ENCODE measurements at places on chromosomes 5 and 9. TPM values are rescaled to one million over a fixed set of nuclear protein-coding genes. Genes with fewer than 3 reads are reported as not detected.
A peak's percentile ranks its signal among the peaks of the same experiment; 100 is the strongest.

The SWI5 gene
- 16.5 TPM for total RNA-seq

The KLF4 gene
- 18.0 TPM for total RNA-seq

The CTNND2 gene
- 17.6 TPM for total RNA-seq

The NMUR2 gene
- total RNA-seq = not detected

The ENTREP1 gene
- total RNA-seq = 25.1 TPM

The KCTD16 gene
- not detected for total RNA-seq

The C8G gene
- not detected for total RNA-seq

The FANCG gene
- total RNA-seq = 0.71 TPM

The PLAC8L1 gene
- not detected for total RNA-seq

The TBC1D2 gene
- total RNA-seq = 2.1 TPM

DNA sequence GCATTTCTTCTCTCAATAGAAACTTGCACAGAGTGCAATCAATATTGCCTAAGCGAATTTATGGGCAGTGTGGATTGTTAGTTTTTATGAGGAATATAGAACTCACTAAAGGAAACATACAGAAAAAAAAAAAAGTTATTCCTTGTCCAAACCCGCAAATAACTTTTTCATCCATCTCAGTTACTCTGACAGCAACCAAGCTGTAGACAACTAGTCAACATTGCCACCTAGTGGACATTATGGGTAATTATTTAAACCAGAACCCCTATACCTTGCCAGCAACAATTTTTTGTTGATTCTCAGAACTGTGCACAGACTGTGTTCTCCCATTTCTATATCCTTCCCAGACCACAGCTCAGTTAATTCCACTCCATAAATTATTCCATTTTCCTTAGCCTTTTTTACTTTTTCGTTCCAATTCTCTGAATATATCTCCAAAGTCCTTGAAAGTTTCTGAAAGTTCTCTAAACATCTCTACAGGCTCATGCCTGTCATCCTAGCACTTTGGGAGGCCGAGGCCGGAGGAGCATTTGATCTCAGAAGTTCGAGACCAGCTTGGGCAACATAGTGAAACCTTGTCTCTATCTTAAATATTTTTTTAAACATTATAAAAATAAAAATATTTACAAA is 2.6 kb upstream of the AFAP1L1 start:
- H3K36me3 ChIP-seq = no peaks in the 10 kb centered on the region
- H3K27me3 ChIP-seq = no peaks in the 10 kb centered on the region
- no peak overlapping the region for H3K27ac ChIP-seq
- no peak overlapping the region for H3K4me3 ChIP-seq
- peaks cover 9% of the 10 kb centered on the region for H3K4me1 ChIP-seq

DNA sequence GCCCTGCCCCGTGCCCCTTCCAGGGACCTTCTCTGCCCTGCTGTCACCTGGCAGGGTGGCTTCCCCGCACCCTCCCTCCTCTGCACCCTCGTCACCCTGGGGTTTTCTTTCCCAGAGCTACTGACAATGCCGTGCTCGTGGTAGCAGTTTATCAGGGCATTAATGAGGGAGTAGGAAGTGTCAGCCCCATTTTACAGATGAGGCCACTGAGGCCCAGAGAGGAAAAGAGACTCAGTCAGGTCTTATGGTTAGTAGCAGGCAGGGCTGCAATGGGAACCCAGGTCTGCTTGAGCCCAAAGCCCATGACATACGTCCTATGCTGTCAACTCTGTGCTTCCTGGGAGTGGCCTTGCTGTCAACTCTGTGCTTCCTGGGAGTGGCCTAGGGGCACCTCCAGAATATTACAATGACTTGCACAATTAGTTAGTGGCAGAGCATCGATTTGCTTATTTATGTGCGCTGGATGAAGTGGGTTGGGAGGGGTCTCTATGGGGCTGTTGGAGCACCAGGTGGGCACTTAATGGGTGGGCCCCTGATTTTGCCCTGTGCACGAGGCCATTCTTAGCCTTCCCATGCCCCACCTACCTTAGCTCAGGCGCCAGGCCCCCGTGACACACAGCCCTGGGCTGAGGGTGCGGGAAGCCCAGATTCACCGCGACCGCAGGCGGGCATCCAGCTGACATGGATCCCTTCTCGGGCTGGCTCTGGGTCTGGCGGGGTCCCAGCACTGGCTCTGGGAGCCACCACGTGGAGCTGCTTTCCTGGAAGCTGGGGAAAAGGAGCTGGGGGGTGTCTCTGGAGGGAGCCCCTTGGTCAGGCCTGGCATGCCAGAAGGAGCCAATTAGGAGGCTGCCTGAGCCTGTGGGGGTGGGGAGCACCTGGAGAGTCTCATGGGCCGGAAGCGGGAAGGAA is 82.0 kb upstream of the ORM1 start:
- H3K27ac ChIP-seq = no peak overlapping the region
- no peak for DNase-seq
- no peaks in the 10 kb centered on the region for H3K36me3 ChIP-seq
- no peak overlapping the region for H3K4me3 ChIP-seq

- peaks cover 71% of the 10 kb centered on the region for H3K27me3 ChIP-seq
- H3K4me1 ChIP-seq = peaks cover 21% of the 10 kb centered on the region
- DNase-seq = peak; percentile 44
- no peaks in the 10 kb centered on the region for H3K36me3 ChIP-seq
- peak overlapping the region; percentile 45 for H3K4me3 ChIP-seq
These were observed 296.8 kb downstream of the PARP8 start for GRCh38 chr5:50962934-50963872.

DNA sequence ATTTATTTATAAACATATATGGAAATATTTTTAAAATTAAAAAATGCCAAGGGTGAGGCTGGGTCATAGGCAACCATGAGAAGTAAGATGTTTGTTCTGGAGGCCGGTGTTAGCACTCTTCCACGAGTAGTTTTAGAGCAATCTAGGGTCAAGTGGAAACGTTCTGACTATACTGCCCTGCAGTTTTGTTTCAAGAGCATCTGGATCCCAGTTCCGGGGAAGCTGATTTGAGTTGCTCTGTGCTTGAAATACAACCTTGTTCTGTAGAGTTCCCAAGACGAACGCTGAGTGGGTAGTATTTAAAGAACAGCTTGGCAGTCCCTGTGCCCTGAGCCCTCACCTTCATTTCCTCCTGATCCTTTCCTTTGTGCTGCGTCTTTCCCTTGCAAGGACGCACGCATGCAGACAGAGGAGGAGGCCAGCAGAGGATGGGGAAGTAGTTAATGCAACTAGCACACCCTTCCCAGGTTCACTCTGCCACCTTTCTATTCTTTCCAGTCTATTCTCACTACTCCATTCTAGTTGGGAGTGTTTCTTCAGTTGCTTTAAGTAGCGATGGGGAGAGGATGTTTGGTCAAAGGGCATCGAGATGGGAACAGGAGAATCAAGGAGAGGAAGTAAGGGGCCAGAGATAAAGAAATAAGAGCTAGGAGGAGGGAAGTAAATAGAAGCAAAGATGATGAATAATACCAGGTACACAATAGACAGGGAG is 68.3 kb upstream of the ZSWIM6 start:
- H3K4me3 ChIP-seq = no peak overlapping the region
- H3K27me3 ChIP-seq = no peaks in the 10 kb centered on the region
- H3K27ac ChIP-seq = no peak overlapping the region
- no peaks in the 10 kb centered on the region for H3K4me1 ChIP-seq
- H3K36me3 ChIP-seq = no peaks in the 10 kb centered on the region
- DNase-seq = no peak

DNA sequence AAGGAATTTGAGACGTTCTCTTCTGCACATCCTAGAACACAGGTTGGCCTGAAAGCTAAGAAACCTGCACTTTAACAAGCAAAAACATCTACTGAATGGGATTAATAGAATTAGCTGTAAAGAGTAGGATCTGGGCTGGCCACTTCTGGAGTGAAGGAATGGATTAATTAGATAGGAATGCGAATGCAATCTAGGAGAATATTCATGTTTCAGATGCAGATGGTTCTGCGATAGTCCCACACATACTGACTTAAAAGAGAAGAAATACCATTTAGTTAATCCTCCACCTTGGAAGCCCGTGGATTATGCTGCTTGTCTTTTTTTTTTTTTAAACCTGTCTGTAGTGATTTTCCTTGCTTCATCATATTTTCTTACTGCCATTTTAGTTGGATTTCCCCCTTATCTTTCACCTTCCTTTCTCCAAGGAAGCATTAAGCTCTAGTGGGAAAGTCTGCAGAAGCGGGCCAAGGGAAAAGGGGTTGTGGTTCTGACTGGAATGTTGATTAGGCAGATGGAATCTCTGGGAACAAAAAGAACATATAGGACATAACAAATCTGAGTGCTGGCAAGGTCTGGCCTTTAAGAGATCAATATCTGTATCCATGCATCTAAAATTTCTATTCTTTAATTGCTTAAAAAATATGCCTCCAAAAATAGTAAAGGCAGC is 152.4 kb downstream of the ALDH1A1 start:
- no peaks in the 10 kb centered on the region for H3K27me3 ChIP-seq
- no peak overlapping the region for H3K27ac ChIP-seq
- no peaks in the 10 kb centered on the region for H3K4me1 ChIP-seq
- H3K4me3 ChIP-seq = no peak overlapping the region
- no peaks in the 10 kb centered on the region for H3K36me3 ChIP-seq
- DNase-seq = no peak

DNA sequence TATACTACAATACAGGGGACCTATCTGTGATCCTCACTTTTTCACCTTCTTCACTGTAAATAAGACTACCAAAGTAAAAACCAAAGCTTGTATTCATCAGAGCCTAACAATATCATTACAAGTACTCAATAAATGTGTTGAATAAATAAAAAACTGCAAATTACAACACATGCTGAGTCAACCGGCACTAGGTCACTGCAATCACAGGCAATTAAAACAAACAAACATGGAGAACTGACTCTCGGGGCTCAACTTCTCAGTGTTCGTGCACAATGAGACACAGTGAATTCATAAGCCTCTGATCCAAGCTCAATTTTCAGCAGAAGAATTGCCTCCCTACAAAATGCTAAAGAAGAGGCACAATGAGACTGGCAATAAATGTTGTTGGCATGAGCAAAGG is 69.2 kb downstream of the CDK5RAP2 start:
- H3K27me3 ChIP-seq = no peaks in the 10 kb centered on the region
- no peak overlapping the region for H3K4me3 ChIP-seq
- no peaks in the 10 kb centered on the region for H3K36me3 ChIP-seq
- DNase-seq = no peak

GRCh38 chr5:609506-609905 is 2.6 kb upstream of the CEP72 start:
- peaks cover 13% of the 10 kb centered on the region for H3K27me3 ChIP-seq
- H3K4me3 ChIP-seq = no peak overlapping the region
- no peak overlapping the region for H3K27ac ChIP-seq
- no peaks in the 10 kb centered on the region for H3K4me1 ChIP-seq
- peak; percentile 16 for DNase-seq

- no peaks in the 10 kb centered on the region for H3K4me1 ChIP-seq
- no peaks in the 10 kb centered on the region for H3K27me3 ChIP-seq
- H3K36me3 ChIP-seq = no peaks in the 10 kb centered on the region
- DNase-seq = no peak
- no peak overlapping the region for H3K27ac ChIP-seq
These were observed 65.3 kb downstream of the PRLR start for GRCh38 chr5:35164860-35165542.

DNA sequence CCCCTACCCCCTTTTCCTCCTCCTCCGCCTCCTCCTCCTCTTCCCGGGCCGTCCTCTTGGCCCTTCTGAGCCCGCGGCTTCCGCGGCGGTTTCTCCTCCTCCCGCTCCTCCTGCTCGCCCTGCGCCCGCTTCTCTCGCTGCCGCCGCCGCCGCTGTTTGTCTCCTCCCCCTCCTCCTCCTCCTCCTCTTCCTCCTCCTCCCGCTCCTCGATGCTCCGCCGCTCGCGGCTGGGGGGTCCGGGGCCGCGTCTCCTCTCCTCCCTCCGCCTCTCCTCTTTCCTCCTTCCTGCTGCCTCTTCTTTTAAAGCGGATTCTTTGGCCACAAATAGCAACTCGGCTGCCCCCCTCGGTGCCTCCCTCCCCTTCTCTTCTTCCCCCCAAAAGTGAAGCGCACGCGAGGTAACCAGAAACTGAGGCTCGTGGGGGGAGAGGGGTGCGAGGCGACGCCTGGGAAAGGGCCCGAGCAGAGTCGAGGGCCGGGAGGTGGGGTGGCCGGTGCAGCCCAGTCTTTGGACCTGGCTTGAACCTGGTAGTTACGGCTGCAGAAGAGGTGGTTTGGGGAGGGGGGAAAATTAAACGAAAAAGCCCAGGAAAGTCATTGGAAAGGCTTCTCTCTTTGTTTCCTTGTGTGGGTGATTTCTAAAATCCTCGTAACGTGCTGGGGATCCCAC is 1058.5 kb upstream of the DMAC1 start:
- peaks cover 8% of the 10 kb centered on the region for H3K4me1 ChIP-seq
- peak overlapping the region; percentile 67 for H3K4me3 ChIP-seq
- H3K27ac ChIP-seq = peak overlapping the region; percentile 44
- H3K36me3 ChIP-seq = no peaks in the 10 kb centered on the region

DNA sequence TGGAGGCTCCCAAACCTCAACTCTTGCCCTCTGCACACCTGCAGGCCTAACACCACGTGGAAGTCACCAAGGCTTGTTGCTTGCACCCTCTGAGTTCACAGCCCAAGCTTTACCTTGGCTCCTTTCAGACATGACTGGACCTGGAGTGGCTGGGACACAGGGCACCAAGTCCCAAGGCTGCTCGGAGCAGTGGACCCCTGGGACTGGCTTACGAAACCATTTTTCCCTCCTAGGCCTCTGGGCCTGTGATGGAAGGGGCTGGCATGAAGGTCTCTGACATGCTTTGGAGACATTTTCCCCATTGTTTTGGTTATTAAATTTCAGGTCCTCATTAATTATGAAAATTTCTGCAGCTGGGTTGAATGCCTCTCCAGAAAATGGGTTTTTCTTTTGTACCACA is 994.4 kb upstream of the NUDT12 start:
- no peak for DNase-seq
- H3K36me3 ChIP-seq = no peaks in the 10 kb centered on the region
- no peaks in the 10 kb centered on the region for H3K27me3 ChIP-seq
- H3K27ac ChIP-seq = no peak overlapping the region
- H3K4me1 ChIP-seq = no peaks in the 10 kb centered on the region

GRCh38 chr5:145562931-145563330 is 272.2 kb downstream of the PRELID2 start:
- no peak overlapping the region for H3K4me3 ChIP-seq
- H3K4me1 ChIP-seq = no peaks in the 10 kb centered on the region
- no peaks in the 10 kb centered on the region for H3K27me3 ChIP-seq
- no peak overlapping the region for H3K27ac ChIP-seq

DNA sequence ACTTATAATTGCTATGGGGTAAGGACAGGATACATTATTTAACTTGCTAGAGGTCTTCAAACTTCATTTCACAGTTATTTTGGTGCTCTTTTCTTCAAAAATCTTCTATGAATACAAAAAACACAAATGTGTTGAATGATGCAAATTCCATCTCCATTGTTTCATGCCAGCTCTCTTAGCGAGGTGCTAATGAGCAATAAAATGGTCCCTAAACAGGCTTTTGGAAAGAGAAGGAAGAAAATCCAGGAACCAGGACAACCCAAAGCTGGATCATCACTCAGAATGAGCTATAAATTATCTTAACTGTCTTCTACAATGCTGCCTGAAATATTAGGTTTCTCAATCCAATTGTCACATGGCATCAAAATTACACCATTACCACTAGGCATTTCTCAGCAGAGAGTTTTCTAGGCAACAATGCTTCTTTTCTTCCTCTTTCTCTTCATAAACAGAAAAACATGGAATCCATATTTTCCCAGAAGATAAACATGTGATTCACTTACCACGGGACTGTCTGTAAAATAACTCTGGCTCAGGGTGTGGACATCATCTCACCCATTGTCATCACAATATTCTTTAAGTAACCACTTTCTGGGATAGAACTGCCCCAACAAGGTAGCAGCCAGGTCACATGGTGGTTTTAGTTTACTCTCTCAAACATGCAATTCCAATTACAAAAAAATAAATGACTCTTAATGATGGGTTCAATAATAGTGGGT is 249.4 kb downstream of the NPR3 start:
- DNase-seq = no peak
- H3K36me3 ChIP-seq = no peaks in the 10 kb centered on the region
- no peak overlapping the region for H3K4me3 ChIP-seq
- no peak overlapping the region for H3K27ac ChIP-seq
- H3K27me3 ChIP-seq = no peaks in the 10 kb centered on the region
